ENCODE measurements at places on chromosomes 1 and 21.

DNA sequence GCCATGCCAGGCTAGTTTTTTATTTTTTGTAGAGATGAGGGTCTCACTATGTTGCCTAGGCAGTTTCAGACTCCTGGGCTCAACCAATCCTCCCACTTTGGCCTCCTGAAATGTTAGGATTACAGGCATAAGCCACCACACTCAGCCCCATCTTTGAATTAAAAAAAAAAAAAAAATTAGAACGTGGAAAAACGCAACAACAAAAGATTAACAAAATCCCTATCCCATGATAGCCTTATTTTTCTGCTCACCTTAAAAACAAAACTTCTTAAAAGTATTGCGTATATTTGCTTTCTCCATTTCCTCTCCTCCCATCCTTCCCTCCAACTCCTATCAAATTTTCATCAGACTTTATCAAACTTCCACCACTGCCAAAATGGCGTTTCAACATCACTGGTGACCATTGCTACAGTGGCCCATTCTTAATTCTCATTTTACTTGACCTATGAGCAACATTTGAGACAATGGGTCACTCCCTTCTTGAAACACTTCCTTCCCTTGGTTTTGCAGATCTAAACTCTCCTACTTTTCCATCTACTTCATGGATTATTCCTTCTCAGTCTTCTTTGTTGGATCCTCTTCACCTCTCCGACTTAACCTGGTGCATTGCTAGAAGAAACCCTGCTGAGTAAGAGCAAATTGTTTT lies 579 bp upstream of the ZNF684 start:
- no peak for DNase-seq

GRCh38 chr1:21383785-21384401 lies 56.0 kb upstream of the NBPF3 start:
- no peak for DNase-seq

GRCh38 chr1:225469051-225469450 lies 41.2 kb upstream of the LBR start:
- no peak for DNase-seq

GRCh38 chr1:46184920-46185658 lies 8.8 kb upstream of the P3R3URF start:
- DNase-seq = no peak

GRCh38 chr1:2623571-2624337 lies 9.1 kb downstream of the MMEL1 start:
- no peak for DNase-seq

DNA sequence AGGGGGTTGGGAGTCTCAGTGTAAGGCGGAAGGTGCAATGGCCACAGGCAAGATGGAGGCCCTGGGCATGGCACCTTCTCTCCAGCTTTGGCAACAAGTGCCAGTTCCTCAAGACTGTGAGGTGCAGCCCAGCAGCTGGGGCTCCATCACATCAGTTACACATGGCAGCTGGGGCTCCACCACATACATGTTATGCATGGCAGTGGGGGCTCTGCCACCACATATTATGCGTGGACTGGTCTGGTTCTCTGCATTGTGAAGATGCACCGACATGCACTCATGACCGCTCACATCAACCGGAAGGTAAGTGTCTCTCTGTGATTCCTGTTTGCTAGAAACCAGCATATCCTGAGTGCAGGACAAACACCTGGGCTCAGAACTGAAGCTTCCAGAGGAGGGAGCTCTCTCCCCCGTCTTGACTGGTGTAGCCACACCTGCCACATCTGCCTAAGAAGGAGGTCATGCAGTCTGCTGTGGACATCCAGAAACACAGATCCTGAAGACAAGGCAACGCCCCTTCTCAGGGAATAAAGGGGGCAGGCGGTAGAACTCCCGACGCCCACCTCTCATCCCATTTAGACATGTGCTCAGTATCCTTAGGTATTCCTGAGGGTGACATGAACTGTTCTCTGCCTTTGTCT lies 104.1 kb upstream of the TMPRSS2 start:
- DNase-seq = no peak

DNA sequence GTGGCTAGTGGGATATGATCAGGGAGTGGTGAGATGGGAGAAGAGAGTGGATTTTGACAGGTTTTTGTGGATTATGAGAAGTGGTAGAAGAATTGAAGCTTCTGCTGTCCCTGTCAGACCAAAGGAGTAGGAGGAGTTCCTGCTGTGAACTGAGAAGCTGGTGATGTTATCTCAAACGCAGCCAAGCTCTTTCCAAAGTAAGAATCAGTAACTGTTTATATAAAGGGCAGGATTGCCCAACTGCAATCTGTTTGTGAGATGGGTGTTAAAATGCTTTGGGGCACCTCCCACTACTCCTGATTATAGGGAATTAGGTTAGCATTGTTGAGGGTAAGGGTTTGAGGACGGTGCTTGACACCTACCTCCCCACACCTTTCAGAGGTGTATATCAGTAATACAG lies 60.5 kb upstream of the USP25 start:
- DNase-seq = no peak

GRCh38 chr1:14113271-14113670 lies 413.3 kb downstream of the PRDM2 start:
- no peak for DNase-seq

DNA sequence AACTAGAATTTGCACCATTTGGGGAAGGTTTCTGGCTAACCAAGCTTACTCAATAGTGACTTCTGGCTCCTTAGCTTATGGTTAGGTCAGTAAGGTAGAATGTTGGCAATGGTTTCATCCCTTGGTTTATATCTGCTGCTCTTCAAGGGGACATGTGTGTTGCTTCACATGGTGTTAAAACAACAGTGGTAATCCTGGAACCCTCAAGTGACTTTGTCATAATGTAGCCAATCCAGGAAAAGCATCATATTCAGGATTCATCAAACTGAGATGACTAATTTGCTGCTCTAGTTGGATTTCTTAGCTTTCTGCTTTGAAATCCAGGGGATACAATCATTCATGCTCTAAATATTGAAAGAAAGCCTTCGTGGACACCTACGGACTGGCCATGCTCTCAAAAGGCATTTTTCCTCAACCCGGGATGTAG lies 108.7 kb downstream of the RGL1 start:
- DNase-seq = no peak

- no peak for DNase-seq
Observed at GRCh38 chr1:67713057-67713846, 28.3 kb downstream of the GADD45A start.

- no peak for DNase-seq
Observed at GRCh38 chr21:46150491-46151121, 4.8 kb downstream of the FTCD start.

DNA sequence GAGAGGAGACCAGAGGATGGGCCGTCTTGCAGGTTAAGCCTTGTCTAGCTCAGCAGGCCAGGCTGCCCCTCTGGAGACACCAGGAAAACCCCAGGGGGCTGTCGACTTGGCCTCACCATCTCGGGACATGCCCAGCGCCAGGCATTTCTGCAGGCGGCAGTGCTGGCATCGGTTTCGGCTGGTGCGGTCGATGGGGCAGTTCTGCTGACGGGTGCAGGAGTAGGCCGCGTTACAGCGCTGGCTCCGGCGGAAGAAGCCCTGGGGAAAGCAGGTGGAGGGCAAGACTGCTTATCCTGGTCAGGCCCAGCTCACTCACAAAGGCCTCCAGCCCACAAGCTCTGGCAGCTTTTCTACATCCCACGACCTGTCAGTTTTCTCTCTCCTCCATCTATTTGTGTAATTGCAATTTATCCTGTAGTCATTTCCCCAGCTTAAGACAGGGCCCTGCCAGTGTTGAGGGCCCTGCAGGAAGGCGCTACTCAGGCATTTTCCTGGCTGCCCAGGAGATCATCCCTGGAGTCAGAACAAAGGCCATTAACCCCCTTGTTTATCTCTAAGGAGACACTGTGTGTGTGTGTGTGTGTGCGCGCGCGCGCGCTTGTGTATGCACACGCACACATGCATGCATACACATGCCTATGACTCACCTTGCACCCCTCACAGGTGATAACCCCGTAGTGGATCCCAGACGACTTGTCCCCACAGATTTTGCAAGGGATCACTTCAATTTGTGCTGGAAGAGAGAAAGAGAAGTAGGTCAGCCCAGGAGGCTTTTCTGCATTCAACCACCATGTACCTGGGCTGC lies 11.5 kb upstream of the LINGO4 start:
- no peak for DNase-seq

DNA sequence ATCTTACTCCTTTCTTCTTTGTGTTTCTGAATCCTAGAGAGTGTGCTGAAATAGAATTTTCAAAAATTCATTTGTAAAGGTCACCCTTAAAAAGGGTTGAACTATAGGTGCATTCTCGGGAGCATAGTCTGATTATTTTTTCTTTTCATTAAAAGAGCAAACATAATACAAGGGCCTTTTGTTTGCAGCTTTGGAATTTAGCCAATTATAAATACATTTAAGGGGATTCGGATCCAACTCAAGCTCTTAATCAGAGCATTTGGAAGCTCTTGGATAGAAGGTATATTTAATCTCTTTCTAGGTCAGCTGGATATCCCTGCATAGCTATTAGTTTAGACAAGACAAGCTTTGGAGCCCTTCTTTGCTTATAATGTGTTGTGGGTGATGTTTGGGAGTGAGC lies 321.7 kb downstream of the HHAT start:
- DNase-seq = no peak

GRCh38 chr1:107004421-107004820 lies 52.1 kb upstream of the PRMT6 start:
- no peak for DNase-seq

DNA sequence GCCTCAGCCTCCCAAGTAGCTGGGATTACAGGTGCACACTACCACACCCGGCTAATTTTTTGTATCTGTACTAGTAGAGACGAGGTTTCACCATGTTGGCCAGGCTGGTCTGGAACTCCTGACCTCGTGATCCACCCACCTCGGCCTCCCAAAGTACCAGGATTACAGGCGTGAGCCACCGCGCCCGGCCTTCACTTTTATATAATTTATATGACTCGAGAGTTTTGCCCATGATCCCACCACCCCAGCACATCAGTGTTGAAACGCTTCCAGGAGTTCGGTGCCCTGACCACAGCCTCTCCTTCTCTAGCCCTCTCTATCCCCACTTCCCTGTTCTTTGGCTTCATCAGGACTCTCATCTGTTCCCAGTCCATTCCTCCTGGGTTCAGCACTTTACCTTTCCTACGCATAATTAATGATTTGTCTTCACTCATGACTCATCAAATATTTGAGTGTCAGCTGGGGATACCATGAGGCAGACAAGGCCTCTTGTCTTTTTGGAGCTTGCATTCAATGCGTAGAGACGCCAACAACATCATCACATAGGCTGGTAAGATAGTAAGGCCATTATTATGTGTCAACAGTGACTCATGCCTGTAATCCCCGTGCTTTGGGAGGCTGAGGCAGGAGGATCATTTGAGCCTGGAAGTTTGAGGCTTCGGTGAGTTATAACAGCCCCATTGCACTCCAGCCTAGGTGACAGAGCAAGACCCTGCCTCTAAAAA lies 1.4 kb downstream of the PMF1 start:
- DNase-seq = no peak

DNA sequence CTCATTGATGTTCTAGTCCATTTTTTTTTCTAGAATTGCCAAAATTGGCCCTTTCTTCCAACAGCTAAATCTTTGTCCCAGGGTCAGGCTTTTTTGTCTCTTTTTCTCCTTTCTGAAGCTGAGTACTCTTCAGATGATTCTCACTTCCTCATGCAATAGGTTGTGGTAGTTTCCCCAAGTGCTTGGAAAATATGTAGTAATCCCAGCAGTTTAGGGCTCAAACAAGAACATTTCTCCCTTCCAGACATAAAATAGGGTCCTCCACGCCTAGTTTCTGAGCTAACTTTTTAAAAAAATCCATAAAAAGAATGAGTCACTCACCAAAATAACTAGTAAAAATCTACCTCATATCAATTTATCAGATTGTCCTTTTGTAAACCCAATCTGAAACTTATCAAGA lies 10.0 kb upstream of the MCOLN3 start:
- DNase-seq = no peak

DNA sequence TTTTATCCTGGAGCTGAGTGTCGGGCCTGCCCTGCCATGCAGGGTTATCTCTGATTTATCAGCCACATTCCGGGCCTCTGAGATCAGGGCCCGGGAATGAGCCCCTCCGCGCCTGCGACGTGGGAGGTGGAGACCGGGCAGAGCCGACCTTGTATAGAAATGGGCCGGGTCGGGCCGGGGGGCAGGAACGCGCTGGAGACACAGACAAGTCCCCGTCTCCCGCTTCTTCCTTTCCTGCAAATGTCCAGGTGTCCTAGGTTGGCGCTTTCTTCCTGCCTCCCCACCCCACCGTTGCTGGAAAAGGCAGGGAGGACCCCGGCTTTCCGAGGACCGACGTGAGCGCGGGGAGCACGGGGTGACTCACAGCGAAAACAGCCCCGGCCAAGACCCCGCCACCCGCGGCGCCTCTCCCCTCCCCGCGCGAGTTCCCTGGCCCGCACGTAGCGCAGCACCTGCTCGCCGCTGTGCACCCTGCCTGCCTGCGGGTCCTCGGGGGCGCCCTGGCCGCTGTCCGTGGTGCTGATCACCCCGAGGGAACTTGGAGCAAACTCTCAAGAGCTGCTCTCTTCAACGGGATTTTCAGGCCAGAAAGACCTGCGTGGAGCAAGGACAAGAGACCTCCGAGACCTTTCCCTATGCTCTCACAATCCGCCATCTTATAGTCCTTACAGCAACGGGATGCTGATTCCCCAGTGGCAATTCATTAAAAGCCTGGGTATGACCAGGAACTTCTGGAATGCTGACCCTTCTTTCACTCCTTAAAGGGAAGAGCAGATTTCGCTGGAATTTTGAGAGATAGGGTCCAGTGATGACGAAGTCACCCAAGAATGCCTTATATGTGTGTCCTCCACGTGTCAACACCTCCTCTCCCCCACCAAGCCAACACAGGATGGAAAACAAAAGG lies 475 bp upstream of the NPPB start:
- DNase-seq = peak; percentile 58

DNA sequence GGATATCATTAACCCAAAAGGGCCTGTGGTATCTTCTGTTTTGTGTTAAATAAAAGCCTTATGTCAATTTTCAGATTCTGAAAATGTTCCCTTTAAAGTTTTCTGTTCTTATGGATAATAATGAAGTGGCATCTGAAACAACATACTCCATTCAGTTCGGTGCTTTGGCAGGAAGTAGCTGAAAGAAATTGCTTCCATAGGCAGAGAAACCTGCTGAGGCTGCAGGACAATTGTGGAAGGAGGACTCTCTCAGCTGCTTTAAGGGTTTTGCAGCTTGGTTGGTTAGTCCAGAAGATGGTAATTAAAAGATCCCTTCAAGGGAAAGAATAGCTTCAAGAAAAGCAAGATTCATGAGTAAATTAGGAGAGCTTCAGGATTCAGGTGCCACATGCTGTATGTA lies 30.5 kb upstream of the NRIP1 start:
- DNase-seq = no peak

DNA sequence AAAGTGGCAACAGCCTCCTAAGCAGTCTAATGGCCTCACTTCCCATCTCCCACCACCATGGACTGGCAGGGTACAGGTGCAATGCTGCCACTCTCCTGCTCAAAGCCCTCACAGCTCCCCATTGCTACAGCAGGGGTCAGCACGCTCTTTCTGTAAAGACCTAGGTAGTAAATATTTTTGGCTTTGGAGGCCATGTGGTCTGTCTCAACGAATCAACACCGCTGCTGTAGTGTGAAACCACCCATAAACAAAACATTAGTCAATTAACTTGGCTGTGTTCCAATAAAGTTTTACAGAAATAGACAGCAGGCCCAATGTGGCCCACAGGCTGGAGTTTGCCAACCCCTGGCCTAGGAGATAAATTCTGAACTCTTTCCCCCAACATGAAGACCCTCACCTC lies 44.6 kb upstream of the TMEM125 start:
- no peak for DNase-seq

Data from CD4-positive, alpha-beta T cell treated with Interleukin-17A for 1 hour (primary cell).